ENCODE measurements at places on chromosomes 11 and 22.

GRCh38 chr11:2714871-2715270, 15.1 kb upstream of the KCNQ1OT1 start:
- no peak for DNase-seq

GRCh38 chr11:46118702-46119351, 2.4 kb downstream of the PHF21A start:
- peak; percentile 49 for DNase-seq

GRCh38 chr22:39942439-39943230, 17.6 kb upstream of the TMA7B start:
- peak; percentile 24 for DNase-seq

- DNase-seq: no peak
Observed at GRCh38 chr11:3234846-3235245, 2.6 kb upstream of the MRGPRE start.

DNA sequence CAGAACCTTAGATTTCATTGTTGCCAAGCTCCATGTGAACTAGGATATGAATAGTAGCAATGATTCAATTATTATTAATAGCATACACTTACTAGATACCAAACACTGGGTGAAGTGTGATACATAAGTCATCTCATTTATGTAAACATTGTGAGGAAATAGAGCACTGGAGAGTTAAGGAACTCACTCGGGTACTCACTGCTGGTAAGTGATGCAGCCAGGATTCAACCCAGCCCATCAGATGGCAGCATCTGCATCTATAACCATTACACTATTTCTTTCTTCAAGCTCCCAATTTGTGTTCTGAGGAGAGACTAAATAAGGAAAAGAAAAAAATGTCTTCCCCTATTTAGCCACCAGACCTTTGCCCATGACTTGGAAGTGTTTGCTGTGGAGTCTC, 10.2 kb upstream of the ALG8 start:
- DNase-seq: peak; percentile 24

- DNase-seq: peak; percentile 54
Observed at GRCh38 chr11:75163921-75164849, 13.3 kb downstream of the SLCO2B1 start.
